ENCODE measurements at places on chromosomes 2 and 18.

DNA sequence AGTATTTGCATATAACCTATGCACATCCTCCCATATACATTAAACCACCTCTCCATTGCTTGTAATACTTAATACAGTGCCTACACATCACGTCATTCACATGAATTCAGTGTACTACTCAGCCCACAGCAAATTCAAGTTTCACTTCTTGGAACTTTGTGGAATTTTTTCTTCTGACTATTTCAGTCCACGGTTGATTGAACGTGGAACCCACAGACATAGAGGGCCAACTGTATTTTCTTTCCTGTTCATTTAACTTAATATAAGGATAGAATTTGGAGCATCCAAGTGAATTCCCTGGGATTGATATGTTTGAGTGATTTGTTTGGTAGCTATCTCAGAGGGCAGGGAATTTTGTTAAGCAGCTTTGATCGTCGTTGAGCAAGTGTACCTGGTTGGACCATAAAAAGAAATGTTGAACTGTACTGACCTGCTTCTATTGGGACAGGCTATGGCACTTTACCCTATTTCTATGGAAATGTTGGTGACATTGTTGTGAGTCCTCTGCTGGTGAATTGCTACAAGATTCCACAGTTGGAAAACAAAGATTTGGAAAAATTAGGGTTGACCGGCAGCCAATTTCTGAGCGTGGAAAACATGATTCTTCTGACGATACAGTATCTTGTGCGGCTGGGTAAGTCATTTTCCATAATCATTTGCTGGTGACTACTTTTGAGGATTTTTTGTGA, 156.6 kb downstream of the ESCO1 start:
- no peak for ATAC-seq

DNA sequence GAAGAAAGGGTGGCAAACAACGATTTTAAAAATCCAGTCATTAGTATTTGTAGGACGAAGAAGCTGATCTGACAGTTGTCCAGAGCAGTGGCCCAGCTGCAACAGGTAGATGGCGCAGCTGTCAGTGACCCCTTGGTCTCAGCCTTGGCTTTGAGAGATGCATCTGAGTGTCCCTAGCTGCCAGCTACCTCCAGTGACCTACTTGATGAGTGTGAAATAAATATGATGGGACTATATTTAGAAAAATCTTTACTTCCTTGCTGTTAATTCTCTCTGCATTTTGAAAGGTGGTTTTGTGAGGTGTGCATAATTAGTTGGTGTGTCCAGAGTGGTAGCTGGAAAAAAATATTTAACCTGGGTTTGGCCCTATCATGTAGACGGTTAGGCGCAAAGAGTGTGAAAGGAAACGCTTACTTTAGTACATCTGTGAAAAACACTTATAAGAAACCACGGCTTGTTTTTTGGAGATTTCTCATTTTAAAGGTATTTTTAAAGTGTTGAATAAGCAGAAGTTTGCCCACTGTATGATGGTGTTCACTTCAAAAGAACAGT, 963 bp downstream of the INPP1 start:
- ATAC-seq = peak; percentile 70

- no peak for ATAC-seq
These were observed 63.9 kb upstream of the PAX8 start for GRCh38 chr2:113342650-113343049.

- ATAC-seq = no peak
These were observed 6.8 kb downstream of the AGXT start for GRCh38 chr2:240875228-240876034.

GRCh38 chr2:206876216-206876860, 63.0 kb upstream of the CPO start:
- ATAC-seq = no peak

- no peak for ATAC-seq
These were observed 156.7 kb downstream of the LPIN1 start for GRCh38 chr2:11903085-11903606.

GRCh38 chr18:58307441-58307840, 263.4 kb downstream of the NEDD4L start:
- no peak for ATAC-seq

All from activated T-helper 17 cell treated with anti-CD3 and anti-CD28 coated beads, Interleukin-2, amount 50 U/mL, for 72 hours (primary cell).